Fibroblast of skin of left biceps (primary cell): ENCODE measurements at places on chromosomes 16 and 17.
A peak's percentile ranks its signal among the peaks of the same experiment; 100 is the strongest.

GRCh38 chr17:77793971-77794235 is 164.6 kb upstream of the TNRC6C start:
- DNase-seq: no peak

DNA sequence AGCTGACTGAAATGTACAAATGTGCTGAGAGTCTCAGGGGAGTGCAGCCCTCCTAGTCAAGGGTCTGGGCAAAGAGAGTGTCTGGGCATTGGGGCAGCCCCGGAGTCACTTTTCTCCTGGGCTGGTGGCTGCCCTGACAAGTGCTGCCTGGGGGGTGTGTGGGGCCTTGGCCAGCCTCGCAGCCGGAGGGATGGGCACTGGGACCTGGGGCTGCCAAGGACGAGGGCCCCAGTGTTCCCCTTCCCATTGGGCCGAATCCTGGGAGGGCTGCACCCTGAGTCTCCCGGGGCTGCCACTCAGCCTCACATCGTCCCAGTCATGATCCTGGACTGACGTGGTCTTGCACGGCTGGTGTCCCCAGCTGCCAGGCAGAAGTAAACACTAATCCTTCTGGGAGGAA is 132.3 kb downstream of the BANP start:
- DNase-seq: no peak

- DNase-seq: peak; percentile 41
These were observed 288.6 kb upstream of the ELAC2 start for GRCh38 chr17:13306310-13306962.

GRCh38 chr17:79980246-79981043 is 55.2 kb downstream of the TBC1D16 start:
- no peak for DNase-seq

GRCh38 chr17:44115585-44116415 is 7.6 kb downstream of the HDAC5 start:
- DNase-seq: no peak
